D721Med (cell line): ENCODE measurements at places on chromosomes 12 and 14.

DNA sequence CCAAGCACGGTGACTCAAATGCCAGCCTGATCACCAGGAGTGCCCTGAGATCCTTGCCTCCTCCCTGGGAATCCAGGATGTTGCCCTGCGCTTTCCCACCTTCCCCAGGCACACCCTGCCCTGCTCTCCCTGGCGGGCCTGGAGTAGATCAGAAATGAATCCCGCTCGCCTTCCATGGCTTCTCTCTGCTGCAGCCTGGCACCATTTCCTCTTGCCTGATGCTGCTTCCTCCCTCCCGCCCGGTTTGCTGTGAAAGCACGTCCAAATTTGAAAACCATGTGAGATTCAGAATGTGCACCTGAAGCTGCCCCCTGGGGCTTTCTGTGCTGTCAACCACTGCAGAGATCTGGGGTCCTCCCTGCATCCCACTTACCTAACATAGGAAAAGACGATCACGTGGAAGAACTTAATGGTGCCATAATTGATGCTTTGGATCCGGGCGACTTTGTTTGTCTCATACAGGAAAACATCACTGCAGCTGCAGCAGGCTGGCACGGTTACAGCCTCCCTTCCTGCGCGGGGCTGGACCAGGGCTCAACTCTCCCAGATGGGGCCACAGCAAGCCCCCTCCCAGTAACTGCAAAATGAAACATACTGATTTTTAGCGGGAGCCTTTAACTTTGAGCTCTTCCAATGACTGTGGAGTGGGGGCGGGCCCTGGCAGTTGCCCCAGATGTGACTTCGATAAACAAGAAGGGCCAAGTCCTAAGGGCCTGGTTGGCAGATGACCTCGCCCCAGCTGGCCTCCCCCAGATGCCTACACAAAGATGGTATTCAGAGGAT lies 24.9 kb upstream of the C12orf76 start:
- DNase-seq = no peak

DNA sequence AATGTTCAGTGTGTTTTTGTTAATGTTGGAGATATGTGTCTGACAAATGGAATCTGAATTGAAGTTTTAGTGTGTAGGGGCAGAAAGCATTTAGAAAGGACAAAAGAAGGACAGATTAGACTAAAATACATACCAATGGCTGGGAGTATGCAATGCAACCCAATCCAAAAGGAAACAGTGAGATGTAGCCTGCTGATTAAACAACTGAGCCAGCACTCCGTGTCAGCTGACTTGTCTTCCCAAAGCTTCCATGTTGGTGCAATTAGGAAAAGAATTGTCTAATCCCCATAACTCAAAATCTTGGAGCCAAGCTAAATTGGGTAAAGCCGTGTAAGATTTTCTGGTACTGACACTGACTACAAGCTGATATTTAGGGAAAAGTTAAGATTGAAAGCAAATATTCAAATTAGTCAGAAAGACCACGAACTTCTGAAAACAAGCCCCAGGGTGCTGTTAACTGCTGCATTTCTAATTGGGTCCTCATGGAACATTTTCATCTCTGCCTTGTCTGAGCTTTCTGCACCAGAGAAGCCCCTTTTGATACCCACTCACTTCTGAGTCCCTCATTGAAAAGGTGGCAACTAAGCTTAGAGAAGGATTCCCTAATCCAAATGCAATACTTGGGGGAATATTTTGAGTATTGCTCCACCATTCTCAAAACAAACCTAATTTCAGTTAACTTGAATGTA lies 109.1 kb downstream of the DAD1 start:
- no peak for DNase-seq

- no peak for DNase-seq
These were observed 33.9 kb upstream of the FAM222A start for GRCh38 chr12:109679501-109680263.

DNA sequence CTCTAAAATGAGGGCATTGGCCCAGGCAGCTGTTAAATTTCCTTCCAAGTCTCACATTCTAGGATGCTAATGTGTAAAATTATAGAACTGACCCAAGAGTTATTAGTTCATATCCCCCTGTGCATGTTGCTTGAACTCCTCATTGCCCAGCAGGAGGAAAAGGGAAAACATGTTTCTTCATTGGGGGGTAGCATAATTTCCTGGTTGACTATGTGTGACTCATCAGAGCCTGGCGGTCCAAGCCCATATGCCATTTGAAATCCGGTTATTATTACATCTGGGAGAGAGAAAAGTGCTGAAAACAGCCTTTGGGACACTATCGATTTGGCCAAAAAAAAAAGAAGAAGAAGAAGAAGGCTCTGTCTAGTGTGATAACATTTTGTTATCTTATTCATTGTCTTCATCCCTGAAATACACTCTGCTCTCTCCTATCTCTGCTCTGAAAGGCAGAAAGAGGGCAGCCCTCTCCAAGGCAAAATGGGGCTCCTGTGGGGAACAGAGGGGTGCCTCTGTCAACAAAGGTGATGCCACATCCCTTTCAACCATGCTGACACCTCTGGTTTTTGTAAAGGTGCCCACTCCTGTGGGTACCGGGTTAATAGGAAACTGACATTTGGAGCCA lies 114.2 kb downstream of the DAD1 start:
- no peak for DNase-seq

DNA sequence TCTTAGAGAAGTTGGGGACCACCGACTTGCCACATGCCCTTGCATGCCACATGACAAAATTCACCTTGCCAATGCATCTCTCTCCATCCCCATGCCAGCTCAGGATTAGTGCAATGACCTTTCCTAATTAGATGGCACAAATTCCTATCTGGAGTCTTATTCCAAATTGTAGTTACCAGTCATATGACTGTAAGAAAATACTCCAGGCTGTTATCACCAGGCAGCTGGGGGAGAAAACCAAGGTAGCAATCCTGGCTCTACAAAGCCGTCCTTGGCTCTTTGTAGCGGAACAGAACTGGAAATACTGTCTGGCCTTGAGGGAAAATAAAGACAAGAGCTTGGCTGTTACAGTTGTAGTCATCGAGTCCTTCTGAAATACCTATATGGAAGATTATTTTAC lies 208.5 kb upstream of the DIO2 start:
- DNase-seq = no peak

DNA sequence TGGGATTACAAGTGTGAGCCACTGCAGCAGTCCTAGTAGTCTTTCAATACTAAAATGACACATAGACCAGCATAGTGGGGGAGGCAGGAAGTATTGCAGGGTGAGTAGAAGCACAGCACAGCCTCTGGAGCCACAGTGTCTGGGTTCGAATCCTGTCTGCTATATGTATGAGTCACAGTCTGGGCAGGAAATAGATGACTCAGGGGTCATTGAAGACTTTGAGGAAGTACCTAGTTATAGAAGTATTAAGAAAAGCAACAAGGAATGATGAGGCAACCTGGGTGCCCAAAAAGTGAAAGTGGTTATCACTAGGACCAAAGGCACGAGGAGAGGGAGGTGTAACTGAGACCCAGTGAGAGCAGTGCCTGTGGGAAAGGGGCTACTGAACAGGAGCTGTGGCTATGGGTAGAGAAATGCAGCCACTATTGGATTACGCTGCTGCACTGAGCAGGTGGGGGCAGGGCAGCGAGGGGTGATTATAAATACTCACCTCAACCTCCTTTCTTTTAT lies 124.0 kb downstream of the PDE3A start:
- DNase-seq = no peak

- DNase-seq = no peak
These were observed 17.8 kb downstream of the HAL start for GRCh38 chr12:95978351-95978750.

DNA sequence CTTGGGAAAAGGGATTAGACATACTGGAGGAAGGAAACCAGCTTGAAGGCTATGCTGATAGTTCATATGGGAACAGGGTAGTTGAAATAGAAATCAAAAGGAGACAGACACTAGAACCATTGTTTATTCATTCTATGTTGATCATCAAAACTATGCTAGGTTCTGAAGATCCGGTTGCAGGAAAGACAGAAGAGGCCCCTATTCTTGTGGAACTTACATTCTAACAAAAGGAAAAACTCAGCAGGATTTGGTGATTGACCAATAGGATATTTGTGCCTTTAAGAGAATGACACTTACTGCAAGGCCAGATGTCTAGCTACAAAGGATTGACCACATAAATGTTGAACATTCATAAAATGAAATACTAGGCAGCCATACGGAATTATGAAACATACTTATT lies 179.2 kb downstream of the AKAP6 start:
- DNase-seq = no peak

DNA sequence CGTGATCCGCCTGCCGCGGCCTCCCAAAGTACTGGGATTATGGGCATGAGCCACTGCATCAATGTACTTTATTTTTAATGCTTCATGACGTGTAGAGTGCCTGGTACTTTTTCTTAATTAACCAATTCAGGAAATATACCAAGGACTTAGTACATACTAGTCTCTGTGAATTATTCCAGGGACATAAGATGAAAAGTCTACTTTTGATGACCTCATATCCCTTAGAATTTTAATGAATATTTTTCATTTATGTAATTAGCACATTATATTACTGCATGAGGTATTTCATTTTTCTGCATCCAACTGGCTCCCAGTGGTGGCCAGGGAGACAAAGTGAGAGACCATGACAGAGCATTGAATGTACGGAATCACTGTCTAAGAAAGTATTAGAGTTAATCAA lies 577.7 kb upstream of the NOVA1 start:
- no peak for DNase-seq

GRCh38 chr12:125329239-125330102 lies 264.2 kb downstream of the AACS start:
- no peak for DNase-seq

GRCh38 chr12:30792648-30793499 lies 38.1 kb upstream of the CAPRIN2 start:
- DNase-seq = no peak

GRCh38 chr12:132513070-132513398 lies 23.1 kb downstream of the FBRSL1 start:
- DNase-seq = no peak

DNA sequence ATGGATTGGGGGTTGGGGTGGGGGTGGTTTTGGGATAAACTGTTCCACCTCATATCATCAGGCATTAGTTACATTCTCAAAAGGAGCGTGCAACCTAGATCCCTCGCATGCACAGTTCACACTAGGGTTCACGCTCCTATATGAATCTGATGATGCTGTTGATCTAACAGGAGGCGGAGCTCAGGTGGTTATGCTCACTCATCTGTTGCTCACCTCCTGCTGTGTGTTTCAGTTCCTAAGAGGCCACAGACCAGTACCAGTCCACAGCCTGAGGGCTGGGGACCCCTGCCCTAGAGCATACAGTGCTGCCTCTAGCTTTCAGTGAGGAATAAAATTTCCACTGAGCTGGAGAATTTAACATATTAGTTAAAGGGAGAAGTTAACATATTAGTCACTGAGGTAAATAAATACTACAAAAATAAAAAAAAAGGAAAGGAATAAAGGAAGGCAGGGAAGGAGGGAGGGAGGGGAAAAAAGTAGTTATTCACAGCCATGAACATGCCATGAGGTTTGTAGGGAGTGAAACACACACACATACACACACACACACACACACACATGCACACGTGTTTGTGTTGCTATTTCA lies 612.7 kb upstream of the TBX3 start:
- DNase-seq = no peak

DNA sequence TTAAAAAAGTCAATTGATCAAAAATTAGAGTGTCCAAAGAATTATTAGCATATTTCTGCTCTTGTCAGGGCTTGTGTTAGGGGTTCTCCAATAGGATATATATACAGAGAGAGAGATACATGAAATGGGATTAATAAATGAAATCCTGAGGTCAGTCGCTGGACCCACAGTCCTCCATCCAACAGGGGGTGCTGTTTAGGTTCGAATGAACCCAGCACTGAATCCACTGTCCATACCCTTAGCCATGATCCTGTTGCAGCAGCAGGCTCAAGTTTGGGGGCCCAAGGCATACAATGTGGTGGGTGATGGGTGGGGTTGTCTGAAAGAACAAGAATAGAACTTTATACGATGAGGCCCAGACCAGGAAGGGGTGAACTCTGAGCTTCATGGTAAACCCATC lies 780 bp upstream of the MYO1H start:
- DNase-seq = no peak

DNA sequence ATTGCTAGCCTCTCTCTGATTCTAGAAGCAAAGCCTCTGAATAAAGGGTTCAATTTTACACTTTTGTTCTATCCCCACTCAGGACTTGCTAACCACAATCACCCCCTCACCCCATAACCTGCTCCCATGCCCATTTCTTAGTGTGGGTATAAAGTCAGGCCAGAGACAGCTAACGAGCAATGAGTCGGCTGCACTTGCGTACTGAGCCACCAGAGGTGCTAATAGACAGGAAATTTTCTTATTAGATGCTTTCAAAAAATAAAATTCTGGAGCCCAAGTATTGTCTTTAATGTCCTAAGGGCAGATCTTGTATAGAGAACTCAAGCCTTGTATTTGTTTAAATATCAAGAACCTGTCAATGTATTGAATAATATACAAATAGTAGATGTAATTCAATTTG lies 256.9 kb downstream of the SYT1 start:
- no peak for DNase-seq

DNA sequence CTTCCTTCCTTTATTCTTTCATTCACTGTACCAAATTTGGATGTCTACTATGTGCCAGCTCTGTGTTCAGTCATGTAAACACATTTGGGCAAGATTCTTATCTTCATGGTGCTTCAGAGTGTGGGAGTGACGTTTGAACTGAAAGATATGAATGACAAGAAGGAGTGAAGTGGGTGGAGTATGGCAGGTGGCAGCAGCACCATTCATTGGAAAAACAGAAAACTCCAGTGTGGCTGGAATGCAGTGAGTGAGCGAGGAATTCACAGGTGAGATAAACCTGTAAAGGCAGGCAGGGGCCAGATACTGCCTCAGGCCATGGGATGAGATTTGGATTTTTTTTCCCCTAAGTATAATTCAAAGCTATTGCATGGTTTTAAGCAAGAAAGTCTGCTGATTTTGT lies 140.7 kb upstream of the CCDC198 start:
- no peak for DNase-seq

GRCh38 chr12:102970780-102971179 lies 13.3 kb downstream of the ASCL1 start:
- DNase-seq = no peak
